ENCODE measurements at places on chromosomes 2 and 18. TPM values are rescaled to one million over a fixed set of nuclear protein-coding genes. Genes with fewer than 3 reads are reported as not detected.

- H3K27me3 ChIP-seq, result no peaks in the 10 kb centered on the region
- no peak overlapping the region for H3K27ac ChIP-seq
- no peak overlapping the region for H3K4me3 ChIP-seq
- H3K36me3 ChIP-seq, result no peaks in the 10 kb centered on the region
- H3K4me1 ChIP-seq, result no peaks in the 10 kb centered on the region
These were observed 19.9 kb downstream of the THSD7B start for GRCh38 chr2:136785215-136785614.

- no peak overlapping the region for H3K4me3 ChIP-seq
- H3K27me3 ChIP-seq, result no peaks in the 10 kb centered on the region
- no peaks in the 10 kb centered on the region for H3K4me1 ChIP-seq
- no peak overlapping the region for H3K27ac ChIP-seq
- no peaks in the 10 kb centered on the region for H3K36me3 ChIP-seq
These were observed 85.4 kb downstream of the ARHGEF33 start for GRCh38 chr2:38975042-38975441.

GRCh38 chr2:120020554-120020953, 7.7 kb downstream of the EPB41L5 start:
- no peak for DNase-seq
- no peak overlapping the region for H3K4me3 ChIP-seq
- H3K27me3 ChIP-seq, result no peaks in the 10 kb centered on the region
- H3K4me1 ChIP-seq, result no peaks in the 10 kb centered on the region

DNA sequence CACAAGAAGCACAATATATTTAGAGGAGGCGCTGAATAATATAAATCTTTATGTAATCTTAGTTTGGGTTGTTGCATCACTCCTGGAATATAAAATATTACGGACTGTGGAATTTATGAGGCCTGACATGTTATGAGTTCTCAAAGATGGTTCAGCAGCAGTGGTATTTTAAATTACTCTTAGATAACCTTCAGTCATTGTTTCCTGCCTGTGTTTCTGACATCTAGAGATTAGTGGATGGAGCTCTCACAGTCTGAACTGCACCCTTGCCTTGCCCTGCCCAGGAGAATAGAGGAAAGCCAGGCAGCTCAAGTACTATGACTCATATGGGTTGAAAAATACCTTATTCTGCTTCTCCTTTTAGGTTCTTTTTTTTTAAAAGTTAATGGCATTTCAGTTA, 70.0 kb downstream of the ACSL3 start:
- H3K36me3 ChIP-seq, result peaks cover 62% of the 10 kb centered on the region
- H3K4me1 ChIP-seq, result no peaks in the 10 kb centered on the region
- H3K27ac ChIP-seq, result no peak overlapping the region
- no peak overlapping the region for H3K4me3 ChIP-seq
- no peak for DNase-seq

DNA sequence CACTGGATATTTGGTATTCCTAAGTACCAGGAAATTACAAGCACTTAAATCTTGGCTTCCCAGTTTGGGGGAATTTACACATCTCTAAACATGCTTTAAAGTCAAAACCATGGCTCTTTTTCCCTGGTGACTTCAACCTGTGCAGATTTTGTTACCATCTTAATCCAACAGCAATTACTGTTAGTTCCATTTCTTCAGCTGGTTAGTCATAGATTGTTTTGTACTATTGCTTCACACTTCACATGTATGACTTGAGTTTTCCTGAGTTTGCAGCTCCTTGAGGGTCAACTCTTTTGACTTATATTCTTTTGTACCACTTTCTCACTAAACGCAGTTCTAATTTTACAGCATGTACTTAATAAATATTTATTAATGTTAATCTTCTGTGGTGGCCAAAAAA, 203.4 kb upstream of the RND3 start:
- no peak overlapping the region for H3K27ac ChIP-seq
- no peak for DNase-seq
- no peaks in the 10 kb centered on the region for H3K27me3 ChIP-seq
- no peaks in the 10 kb centered on the region for H3K4me1 ChIP-seq
- H3K36me3 ChIP-seq, result no peaks in the 10 kb centered on the region
- no peak overlapping the region for H3K4me3 ChIP-seq

- H3K27ac ChIP-seq, result no peak overlapping the region
- no peaks in the 10 kb centered on the region for H3K27me3 ChIP-seq
- no peak for DNase-seq
- no peaks in the 10 kb centered on the region for H3K4me1 ChIP-seq
- H3K36me3 ChIP-seq, result peaks cover 8% of the 10 kb centered on the region
These were observed 40.1 kb downstream of the AOX1 start for GRCh38 chr2:200625958-200626363.

- no peak overlapping the region for H3K4me3 ChIP-seq
- no peak overlapping the region for H3K27ac ChIP-seq
- no peaks in the 10 kb centered on the region for H3K36me3 ChIP-seq
- no peaks in the 10 kb centered on the region for H3K4me1 ChIP-seq
- H3K27me3 ChIP-seq, result no peaks in the 10 kb centered on the region
- no peak for DNase-seq
These were observed 11.3 kb upstream of the KCNF1 start for GRCh38 chr2:10900216-10901109.

DNA sequence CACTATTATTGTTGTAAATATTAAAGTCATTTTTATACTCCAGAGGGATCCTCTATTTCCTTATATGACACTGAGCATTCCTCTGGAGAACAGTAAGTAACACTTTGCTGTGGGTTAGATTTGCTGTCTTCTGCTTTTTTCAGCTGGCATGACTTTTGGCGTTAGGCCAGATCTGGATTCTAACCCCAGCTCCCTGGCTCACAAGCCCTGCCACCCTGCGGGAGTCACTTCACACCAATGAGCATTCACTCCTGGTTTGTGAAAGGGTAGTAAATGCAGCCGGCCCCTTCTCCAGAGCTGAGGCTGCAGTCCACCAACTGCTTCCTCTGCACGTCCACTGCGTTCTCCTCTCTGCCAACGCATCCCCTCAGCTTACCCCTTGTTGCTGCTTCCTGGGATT, 373.8 kb upstream of the RAB6C start:
- H3K27me3 ChIP-seq, result no peaks in the 10 kb centered on the region
- H3K27ac ChIP-seq, result no peak overlapping the region
- H3K4me3 ChIP-seq, result no peak overlapping the region
- H3K4me1 ChIP-seq, result no peaks in the 10 kb centered on the region
- H3K36me3 ChIP-seq, result no peaks in the 10 kb centered on the region

DNA sequence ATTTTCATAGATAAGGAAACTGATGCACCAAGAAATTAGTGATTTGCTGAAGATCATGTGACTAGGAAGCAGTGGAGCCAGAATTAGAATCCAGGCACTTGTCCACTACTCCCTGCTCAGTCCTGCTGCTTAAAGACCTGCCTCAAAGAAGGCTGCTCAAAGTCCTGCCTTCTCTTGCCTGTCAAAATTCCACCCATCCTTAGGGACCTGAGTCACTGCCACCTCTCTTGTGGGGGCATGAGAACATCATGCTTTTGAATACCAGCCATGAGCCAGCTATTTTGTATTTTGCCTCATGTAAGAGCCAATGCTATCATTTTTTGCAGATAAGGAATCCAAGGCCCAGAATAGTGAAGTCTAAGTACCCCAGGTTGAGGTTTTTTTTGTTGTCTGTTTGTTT, 47.1 kb downstream of the DDX1 start:
- no peaks in the 10 kb centered on the region for H3K4me1 ChIP-seq
- H3K27me3 ChIP-seq, result no peaks in the 10 kb centered on the region
- peaks cover 6% of the 10 kb centered on the region for H3K36me3 ChIP-seq
- peak overlapping the region; percentile 45 for H3K27ac ChIP-seq
- no peak for DNase-seq

DNA sequence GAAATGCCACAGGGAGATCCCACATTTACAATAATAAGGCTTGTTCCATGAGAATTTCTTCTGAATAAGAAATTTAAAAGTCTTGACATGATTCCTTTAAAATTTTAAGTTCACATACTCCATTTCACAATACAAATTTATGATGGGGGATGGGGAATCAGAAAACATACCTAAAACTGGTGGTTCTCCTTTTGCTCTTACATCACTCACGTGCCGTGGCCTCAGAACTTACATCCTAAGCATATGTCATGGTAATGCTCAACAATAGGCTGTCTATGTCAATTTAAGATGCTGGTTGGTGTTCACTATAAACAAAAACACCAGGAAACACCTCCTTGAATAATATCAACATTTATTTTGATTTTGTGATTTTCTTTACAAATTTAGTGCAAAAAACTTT, 12.8 kb downstream of the UPP2 start:
- DNase-seq, result no peak
- H3K27me3 ChIP-seq, result no peaks in the 10 kb centered on the region
- no peak overlapping the region for H3K27ac ChIP-seq
- H3K4me1 ChIP-seq, result no peaks in the 10 kb centered on the region
- no peaks in the 10 kb centered on the region for H3K36me3 ChIP-seq

GPR39 gene
- 0.64 TPM for total RNA-seq

CERKL gene
- total RNA-seq, result not detected

DPYSL5 gene
- not detected for total RNA-seq
